ENCODE measurements at places on chromosomes 6 and 20.
A peak's percentile ranks its signal among the peaks of the same experiment; 100 is the strongest.

DNA sequence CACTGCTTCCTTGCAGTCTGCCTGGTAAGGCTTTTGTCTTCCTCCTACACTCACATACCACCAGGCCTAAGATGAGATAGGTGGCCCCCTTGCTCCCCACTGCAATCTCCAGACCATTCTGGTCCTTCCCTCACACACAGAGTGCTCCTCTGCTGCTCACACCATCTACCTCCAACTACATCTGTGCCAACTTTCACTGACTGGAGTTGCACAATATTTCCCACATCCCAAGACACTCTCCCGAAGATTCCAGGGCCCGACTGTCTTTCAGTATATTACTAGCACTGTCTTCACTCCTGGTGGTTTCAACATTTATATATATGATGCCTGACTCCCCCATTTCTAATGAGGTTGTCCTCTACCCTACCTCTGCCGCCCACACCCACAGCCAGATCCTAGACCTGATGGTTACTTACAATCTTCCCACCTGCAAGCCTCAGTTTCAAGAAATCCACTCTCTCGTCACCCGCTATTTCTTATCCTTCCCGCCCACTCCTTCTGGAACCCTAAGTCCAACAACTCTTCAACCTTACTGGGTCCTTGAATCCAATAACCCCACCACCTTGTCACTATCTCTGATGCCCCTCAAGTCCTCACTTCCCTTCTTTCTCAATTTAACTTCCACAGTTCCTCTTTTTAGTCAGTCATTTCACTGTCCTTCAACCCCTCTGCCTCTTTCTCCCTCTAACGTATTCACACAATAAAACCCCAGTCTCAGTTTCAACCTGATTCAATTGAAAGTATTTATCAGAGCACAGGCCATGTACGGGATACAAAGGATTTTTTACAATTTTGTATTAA is 21.6 kb downstream of the RALGAPA2 start:
- DNase-seq, result peak; percentile 77

GRCh38 chr20:60466687-60467022 is 508.4 kb downstream of the CDH26 start:
- no peak for DNase-seq

DNA sequence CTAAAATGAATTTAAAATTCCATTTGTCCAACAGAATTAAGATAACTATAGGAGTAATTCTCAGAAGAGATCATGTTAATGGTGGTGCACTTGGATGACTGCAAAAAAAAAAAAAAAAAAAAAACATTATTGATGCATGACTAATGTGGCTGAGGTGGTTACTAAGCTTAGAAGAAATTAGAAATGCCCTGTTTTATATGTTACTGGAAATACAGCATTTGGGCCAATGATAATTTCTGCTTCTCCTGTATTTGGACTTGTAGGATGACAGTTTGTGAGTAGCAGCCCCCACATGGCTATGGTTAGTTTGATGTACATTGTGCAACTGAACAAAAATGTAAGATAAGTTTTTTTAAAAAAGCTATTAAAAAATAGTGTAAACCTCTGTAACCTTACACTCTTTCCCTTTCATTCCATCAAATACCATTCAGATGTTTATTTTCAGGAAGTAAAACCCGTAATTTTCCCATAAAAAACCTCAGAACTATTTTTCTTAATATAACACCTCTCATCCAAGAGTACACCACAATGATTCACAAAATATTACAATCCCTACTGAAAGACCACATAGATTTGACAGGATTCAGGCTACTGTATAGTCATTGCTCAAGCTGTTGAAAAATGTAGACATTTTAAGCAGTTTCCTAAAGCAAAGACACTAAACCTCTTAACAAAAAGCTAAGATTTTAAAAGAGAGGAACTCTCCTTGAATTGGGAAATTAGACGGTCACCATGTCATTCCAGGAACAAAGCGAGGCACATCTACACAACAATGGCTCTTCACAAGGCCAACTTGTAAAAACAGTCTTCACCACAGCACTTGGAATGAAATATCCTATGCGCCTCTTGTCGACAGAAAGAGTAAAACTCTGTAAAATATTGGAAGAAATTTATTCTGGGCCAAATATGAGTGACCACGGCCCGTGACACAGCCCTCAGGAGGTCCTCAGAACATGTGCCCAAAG is 83.0 kb downstream of the WDR27 start:
- no peak for DNase-seq

- no peak for DNase-seq
These were observed 179.1 kb upstream of the EYA4 start for GRCh38 chr6:133062077-133062476.

- DNase-seq, result no peak
These were observed 3.7 kb downstream of the SCGN start for GRCh38 chr6:25655723-25656122.

- no peak for DNase-seq
These were observed 138.3 kb upstream of the INSM1 start for GRCh38 chr20:20229595-20229994.

GRCh38 chr6:5174244-5174643 is 86.5 kb downstream of the LYRM4 start:
- DNase-seq, result no peak

GRCh38 chr20:25042531-25043498 is 15.1 kb downstream of the ACSS1 start:
- peak; percentile 29 for DNase-seq

DNA sequence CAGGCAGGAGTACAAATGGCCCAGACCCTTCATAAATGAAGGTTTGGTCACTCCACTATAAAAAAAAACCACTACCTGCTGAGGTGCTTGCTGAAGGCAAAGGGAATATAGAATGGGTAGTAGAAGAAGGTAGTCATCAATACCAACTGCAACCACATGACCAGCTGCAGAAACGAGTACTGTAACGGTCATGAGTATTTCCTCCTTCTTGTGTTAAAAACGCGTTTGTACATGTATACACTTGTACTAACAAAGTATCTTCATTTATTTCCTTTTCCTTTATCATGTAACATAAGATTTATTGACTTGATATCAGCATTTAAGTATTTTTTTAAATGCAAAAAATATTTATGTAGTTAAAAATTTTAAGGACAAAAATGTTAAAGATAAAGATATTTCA is 238.6 kb downstream of the TFAP2B start:
- no peak for DNase-seq

- DNase-seq, result no peak
These were observed 53.2 kb downstream of the EIF2S2 start for GRCh38 chr20:34058831-34059230.

GRCh38 chr6:24069526-24069925 is 56.5 kb upstream of the NRSN1 start:
- DNase-seq, result no peak

DNA sequence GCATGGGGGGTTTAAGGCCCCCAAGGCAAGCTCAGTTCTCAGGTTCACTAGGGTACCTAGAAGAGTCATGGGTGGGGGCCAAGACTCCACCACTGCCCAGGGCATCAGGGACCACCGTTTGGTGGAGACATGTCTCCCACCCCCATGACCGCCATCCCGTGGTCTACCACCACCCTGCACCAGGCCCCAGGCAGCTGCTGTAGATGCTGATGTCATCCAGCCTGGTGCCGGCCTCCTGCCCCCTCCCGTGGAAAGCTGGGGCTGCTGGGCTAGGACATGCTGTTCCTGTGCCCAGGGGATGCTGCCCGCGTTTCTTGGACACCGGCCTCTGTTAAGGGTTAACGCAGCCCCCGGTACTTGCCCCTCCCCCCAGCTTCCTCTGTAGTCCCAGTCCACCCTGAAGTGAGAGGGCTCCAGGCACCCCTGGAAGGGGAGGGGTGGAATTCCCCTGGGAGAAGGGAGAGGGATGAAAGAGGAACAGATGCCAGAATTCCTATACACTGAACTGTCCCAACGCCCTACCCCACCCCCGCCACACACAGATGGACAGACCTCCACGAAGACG is 587 bp downstream of the IP6K3 start:
- no peak for DNase-seq

DNA sequence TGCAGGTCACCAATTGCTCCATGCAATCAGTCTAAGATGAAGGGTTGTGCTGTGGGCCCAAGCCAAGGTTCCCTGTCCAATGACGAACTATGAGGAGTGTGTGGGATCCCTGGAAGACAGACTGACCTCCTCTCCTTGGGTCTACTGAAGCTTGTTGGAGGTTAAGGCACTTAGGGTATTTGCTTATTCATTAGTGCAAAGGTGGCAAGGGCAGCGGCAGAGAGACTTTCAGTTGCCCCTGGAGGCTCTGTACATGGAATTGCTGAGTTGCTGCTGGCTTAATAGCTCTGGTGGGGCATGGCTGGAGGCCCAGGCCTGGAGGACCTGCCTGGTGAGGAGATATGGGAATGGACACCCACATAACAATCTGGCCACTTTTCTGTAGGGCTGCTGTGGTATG is 29.8 kb upstream of the CST5 start:
- no peak for DNase-seq

DNA sequence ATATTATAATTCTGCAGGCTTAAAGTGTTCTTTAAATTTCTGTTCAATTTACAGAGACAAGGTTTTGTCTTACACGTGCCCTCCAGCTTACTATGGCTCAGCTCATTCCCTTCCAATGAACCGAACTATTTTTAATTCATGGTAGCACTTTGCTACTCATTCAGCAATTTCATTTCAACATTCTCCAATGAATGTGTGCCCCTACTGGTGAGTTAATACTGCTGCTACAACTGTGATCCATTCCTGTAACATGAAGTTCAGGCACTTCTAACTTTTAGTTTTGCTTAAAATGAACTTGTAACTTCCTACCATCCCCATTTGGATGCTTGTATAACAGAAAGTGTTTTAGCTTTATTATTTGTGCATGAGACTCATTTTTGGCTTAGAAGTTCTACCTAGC is 99.7 kb downstream of the F13A1 start:
- DNase-seq, result no peak

DNA sequence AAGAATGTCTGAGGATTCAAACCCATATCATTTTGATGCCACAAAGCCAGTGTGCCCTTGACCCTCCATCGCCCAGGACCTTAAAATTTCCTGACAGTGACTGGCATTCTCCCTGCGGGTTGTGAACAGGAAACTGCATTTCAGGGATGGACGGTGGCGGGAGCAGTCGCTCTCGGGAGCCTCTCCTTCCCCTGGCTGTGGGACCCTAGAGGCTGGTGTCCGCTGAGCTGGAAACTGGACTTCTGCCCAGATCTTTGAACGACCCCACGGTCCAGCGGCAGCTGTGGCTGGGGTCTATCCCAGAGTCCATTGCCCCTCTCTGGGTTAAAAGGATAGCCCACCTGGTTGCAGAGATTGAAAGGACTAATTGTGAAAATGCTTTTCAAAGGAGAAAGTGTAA is 1.4 kb upstream of the SEC63 start:
- DNase-seq, result no peak

GRCh38 chr6:38234934-38235682 is 404.6 kb downstream of the BTBD9 start:
- no peak for DNase-seq

DNA sequence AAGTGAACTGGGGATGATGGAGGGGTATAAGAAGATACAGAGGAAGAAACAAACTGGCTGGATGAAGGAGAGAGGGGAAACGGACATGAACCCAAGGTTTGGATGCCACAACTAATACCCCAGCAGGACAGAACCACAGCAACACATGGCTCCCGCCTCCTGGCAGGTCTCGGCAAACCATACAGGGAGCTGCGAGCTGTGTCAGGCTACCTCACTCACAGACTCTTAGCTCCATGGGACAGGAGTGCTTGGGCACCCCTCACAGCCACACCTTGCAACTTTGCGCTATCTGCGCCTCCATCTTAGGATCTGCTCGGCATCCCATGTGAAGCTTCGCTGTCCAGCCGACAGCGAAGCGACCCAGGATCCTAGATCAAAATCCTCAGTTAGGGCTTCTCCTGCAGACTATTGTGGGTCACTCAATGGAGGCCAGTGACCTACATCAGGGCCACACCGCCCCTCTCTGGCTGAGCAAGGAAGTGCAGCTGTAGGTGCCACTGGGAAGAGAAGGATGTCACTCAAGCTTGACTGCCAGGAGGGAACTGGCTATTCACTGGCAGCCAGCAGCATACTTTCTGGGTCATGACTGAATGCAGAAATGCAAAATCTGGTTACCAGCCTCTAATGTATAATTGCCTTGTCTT is 174.4 kb upstream of the RIN2 start:
- DNase-seq, result no peak

GRCh38 chr6:125271486-125272159 is 30.1 kb downstream of the HDDC2 start:
- no peak for DNase-seq

- DNase-seq, result no peak
These were observed 112.8 kb downstream of the DACT2 start for GRCh38 chr6:168206661-168207274.

DNA sequence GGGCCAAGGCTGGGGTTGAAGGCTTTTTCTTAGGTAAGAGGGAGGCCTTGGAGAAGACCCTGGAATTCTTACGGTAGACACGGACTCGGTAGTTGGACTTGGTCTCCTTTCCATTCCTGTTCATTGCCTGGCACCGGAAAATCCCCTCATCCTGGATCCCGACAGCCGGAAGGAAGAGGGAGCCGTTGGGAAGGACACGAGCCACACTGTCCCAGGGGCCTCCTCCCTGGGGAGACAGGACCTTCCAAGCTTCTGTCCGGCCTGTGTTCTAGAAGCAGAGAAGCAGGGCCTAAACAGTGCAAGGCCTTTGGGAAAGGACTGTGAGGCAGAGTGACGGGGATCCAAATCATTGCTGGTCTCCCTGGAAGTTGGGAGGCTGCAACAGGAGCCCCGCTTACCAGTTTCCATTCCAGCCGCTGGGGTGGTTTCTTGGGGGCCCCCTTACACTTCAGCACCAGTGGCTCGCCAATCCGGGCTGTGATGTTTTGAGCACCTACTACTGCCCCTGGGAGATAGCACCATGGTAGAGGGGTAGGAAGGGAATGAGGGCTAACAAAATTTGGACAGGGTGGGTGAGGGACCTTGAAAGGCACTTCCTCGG is 470 bp downstream of the AGER start:
- no peak for DNase-seq

- DNase-seq, result no peak
These were observed 144.1 kb downstream of the MRPL14 start for GRCh38 chr6:43983191-43983590.

- DNase-seq, result no peak
These were observed 347.8 kb upstream of the FLRT3 start for GRCh38 chr20:14685183-14685582.

DNA sequence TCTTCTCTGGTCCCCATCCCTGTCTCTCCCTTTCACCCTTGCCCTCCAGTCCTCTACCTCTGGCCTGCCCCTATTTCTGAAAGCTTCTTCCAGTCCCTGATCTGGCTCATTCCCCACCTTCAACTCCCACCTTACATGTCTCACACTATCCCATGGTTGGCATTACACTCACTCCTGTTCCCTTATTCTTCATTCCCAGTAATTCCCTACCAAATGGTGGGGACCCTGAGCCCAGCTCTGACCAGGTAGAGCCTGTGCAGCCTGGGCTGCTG is 6.4 kb downstream of the TP53INP2 start:
- no peak for DNase-seq
